Left kidney (tissue), 8 donors: ENCODE measurements at places on chromosomes 2 and 18. TPM values are rescaled to one million over a fixed set of nuclear protein-coding genes. Genes with fewer than 3 reads are reported as not detected.
A peak's percentile ranks its signal among the peaks of the same experiment; 100 is the strongest.

DNA sequence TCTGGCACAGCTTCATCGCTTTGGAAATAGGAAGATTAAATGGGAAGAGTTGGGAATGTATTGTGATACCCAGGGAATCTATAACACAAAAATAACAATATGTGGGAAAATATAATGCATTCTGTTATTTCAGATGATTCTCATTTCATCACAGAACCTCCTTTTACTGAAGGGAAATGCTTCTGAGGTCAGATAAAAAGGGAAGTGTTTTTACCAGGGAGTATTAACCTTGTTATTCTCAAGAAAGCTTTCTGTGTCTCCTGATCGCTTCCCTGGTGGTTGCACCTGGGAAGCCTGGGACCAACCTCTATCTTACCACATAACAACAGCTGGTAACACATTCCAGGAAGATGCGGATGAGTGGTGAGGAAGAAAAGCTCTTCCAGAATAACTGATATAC is 47.2 kb downstream of the SCG2 start:
- no peak for DNase-seq

- no peak for DNase-seq
Observed at GRCh38 chr2:219001577-219002394, 8.6 kb upstream of the CRYBA2 start.

GRCh38 chr2:190408538-190409271 is 550 bp downstream of the MFSD6 start:
- DNase-seq, result peak; percentile 25

GRCh38 chr2:238614376-238614775 is 187.6 kb downstream of the ASB1 start:
- no peak for DNase-seq

Gene CD8B
- 0.88 TPM for polyA plus RNA-seq
